ENCODE measurements at places on chromosomes 5 and 9.

- no peak overlapping the region for H3K4me3 ChIP-seq
- H3K27ac ChIP-seq: no peak overlapping the region
- DNase-seq: no peak
Measured at GRCh38 chr9:134619983-134620661, 21.5 kb upstream of the COL5A1 start.

- no peaks in the 10 kb centered on the region for H3K36me3 ChIP-seq
- H3K27ac ChIP-seq: no peak overlapping the region
- no peak overlapping the region for H3K4me3 ChIP-seq
- DNase-seq: no peak
- H3K27me3 ChIP-seq: no peaks in the 10 kb centered on the region
Measured at GRCh38 chr5:31361234-31361633, 167.7 kb downstream of the CDH6 start.

GRCh38 chr9:127589955-127590370 is 22.1 kb upstream of the STXBP1 start:
- DNase-seq: peak; percentile 74
- H3K4me3 ChIP-seq: no peak overlapping the region
- H3K27ac ChIP-seq: no peak overlapping the region
- no peaks in the 10 kb centered on the region for H3K27me3 ChIP-seq
- no peaks in the 10 kb centered on the region for H3K4me1 ChIP-seq

- DNase-seq: no peak
- H3K4me1 ChIP-seq: no peaks in the 10 kb centered on the region
- H3K4me3 ChIP-seq: no peak overlapping the region
Measured at GRCh38 chr5:103218164-103218563, 40.4 kb upstream of the MACIR start.

DNA sequence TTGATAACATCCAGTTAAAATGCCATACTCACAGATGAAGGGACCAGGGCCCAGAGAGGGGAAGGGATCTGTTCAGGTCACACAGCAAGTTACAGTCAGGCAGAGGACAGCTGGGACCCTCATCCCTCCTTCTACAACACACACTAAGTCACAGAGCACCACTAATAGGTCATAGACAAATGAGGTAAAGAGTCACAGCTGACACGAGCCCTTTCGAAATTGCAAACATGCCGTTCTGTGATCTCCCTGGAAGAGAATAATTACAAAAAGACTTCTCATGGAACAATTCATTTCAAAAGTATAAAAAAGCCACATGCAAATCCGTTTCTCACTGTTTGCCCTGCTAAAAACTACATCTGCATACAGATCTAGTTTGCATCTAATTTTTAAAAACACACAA is 15.5 kb downstream of the IGFBPL1 start:
- no peak for DNase-seq
- H3K27ac ChIP-seq: no peak overlapping the region
- H3K4me1 ChIP-seq: no peaks in the 10 kb centered on the region
- no peak overlapping the region for H3K4me3 ChIP-seq
- H3K27me3 ChIP-seq: peaks cover 72% of the 10 kb centered on the region
